Activated CD4-positive, alpha-beta T cell treated with anti-CD3 and anti-CD28 coated beads, Interleukin-2, amount 50 U/mL, for 24 hours (primary cell): ENCODE measurements at places on chromosomes 2 and 18.

- DNase-seq, result no peak
These were observed 298.5 kb downstream of the ZNF521 start for GRCh38 chr18:25053466-25053865.

GRCh38 chr2:199366406-199366805, 91.3 kb downstream of the SATB2 start:
- no peak for DNase-seq

DNA sequence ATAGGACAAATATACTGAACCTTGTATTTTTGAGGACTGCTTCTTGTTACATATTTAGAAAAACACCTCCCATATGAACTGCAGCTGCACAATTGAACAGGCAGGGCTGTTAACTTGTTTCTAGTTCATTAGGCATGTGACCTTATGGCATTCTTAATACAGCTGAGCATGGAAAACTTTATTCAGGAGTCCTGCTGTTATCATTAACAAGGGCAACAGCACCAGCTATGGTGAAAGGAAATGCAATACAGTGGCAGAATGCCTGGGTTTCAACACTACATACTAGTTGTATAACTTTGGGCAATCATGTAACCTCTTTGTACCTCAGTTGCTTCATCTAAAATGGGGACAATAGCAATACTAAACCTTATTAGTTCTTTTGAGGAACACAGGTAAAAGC, 71.8 kb downstream of the GDF7 start:
- no peak for DNase-seq

- DNase-seq, result no peak
These were observed 48.7 kb downstream of the SPTBN1 start for GRCh38 chr2:54504866-54505265.

DNA sequence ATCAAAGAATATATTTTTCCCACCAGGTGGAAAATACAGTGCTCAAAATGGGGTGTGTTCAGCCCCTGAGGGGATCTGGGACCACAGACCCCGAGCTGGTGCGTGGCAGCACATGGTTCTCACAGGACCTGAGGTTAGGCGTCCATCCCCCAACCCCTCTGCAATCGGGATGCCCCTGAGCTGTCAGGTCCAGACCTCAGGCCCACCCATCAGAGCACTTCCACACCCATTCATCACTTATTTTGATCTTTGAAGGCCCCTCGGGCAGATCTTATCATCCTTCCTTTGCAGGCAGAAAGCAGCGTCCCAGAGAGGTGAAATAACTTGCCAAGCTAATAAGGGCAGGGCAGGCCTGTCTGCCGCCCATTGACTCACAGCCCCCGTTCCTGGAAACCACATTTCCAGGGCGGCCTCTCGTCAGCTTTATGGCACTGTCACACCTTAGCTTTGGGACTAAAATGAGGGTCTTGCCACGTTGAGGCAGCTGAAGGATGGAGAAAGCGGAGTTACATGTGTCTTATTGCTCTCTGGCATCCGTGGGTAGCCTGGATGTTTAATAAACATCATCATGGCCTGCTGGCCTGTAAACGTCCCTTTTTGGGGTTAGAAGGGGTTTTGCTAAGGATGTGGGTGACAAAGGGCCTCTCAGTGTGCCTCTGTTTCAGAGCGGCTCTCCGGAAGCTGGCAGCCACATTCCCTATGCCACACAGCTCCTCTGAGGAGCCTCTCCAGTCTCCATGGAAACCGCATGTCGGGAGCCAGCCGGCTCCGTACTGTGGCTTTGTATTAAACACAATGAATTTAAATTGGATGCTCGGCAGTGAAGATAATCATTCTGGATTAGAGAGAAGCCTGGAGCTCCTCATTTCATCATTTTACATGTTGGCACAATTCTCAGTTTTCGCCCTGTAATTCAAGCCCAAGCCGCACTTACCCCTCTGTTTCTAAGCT, 58.3 kb upstream of the MAPRE3 start:
- DNase-seq, result no peak

GRCh38 chr2:39120521-39120770, 405 bp downstream of the SOS1 start:
- DNase-seq, result no peak

GRCh38 chr2:202871300-202872141, at the start of gene ICA1L:
ICA1L (minus strand) TSS chr2:202871766; CDS start chr2:202829009, 42,757 bp downstream.
- DNase-seq, result peak; percentile 7

DNA sequence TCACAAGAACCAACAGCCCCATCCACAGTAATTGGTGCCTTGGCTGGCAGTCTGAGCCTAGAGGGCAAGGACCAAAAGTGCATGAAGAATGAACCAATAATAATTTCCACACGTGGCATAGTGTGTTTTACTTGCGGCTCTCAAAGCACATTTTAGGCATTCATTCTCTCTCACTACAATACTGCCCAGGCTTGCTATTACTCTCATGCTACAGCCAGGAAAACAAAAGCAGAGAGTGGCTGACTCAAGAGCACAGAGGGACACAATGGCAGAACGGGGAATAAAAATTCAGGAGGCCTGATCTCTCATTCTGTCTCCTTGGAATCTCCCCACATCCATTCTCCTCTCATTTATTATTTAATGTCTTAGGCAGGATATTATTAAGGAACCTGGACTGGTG, 57.0 kb upstream of the NOL4 start:
- DNase-seq, result no peak
